Fibroblast of skin of scalp (primary cell): ENCODE measurements at places on chromosomes 7 and 10.

DNA sequence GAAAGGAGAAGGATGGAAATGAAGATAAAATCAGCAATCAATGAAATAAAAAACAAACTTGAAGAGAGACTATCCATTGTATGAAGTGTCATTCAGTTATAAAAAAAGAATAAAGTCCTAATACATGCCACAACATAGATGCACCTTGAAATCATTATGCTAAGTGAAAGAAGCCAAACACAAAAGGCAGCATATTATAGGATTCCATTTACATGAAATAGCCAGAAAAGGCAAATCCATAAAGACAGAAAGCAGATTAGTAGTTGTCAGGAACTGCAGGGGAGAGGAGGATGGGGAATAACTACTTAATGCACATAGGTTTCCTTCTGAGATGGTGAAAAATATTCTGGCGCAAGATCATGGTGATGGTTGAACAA lies 6.6 kb upstream of the PON1 start:
- DNase-seq: no peak

GRCh38 chr7:135151132-135151531 lies 3.3 kb downstream of the TMEM140 start:
- no peak for DNase-seq

DNA sequence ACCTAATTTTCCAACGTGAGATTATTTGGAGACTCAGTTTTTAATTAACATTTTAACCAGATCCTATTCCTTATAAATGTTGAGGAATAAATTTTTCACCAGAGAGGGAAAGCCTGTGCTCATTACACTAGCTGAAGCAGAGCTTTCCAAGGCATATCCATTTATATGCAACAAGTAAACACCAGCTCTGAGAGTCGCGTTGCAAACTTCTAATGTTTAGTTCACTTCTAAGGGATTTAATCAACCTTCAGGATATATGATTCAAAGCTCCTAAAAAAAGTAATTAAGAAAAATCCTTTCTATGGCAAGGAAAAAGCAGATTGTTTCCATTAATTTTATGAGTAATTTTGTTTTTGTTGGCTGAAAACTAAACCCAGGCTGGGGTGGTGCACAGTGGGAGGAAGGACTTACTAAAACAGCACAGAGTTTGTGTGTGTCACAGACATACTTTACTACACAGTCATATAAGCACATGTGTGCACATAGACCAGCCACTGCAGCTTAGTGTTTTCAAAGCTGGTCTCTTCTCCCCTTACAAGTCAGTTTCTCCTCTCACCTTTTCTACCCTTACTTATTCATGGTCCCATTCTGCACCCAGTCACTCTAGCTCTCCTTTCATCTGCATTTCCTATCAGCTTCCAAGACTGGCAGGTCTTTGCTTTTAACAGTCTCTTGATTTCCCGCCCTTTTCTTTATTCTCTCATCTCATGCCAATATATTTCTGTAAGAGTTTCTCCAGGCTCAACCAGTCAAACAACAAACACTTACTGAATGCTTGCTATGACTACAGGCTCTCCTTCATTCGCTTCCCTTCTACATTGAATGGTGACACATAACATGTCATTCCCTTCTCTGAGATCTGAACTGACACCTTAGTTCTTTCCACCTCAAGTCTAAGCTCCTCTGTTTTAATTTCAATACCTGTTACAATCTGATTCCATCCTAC lies 81.1 kb upstream of the FZD1 start:
- DNase-seq: peak; percentile 96

- DNase-seq: peak; percentile 1
These were observed 95.0 kb upstream of the SLC26A5 start for GRCh38 chr7:103541026-103541425.

DNA sequence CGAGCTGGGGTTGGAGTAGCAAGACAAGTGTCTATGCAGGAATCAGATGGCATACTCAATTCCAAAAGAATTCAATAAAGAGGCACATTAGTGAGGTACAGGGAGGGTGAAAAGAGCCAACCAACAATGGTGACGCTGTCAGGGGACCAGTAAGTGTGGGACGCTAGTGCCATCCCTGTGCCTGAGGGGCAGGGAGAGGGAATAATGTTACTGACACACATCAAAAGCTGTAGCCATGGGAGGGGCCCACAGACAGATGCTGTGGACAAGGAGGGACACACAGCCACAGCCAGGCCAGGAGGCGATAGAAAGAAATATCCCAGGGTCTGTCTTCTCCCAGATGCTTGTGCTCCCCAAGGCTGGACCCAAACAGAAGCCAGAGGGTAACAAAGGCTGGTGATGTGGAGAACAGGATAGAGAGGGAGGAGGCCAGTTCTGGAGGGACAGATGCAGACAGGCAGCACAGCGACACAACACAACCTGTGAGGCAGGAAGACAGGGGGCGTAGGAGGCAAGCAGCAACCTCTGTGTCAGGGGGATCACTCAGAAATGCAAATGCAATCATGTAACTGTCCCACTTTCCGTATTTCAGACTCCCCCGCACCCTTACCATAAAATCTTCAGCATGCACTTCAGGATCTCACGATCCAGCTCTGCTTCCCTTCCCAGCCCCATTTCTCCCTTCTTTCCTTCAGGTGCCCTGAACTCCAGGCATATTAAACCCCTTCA lies 240.5 kb upstream of the FZD8 start:
- no peak for DNase-seq

DNA sequence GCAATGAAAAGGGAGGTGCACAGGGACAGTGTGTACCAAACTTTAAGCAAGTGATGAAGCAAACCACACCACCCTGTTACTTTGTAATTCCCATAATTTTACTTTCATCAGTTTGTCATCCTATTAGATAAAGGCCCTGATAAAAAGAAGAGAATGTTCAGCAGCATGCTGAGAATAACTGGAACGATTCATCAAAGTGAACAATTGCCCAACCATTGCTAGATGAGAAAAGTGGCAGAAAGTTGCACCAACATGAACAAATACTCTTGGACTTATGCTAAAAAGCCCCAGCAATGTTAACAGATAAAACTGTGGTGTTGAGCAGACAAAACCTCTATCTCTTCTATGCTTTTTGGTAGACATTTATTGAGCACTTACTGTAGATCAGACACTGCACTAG lies 75.5 kb upstream of the PCGF5 start:
- no peak for DNase-seq

DNA sequence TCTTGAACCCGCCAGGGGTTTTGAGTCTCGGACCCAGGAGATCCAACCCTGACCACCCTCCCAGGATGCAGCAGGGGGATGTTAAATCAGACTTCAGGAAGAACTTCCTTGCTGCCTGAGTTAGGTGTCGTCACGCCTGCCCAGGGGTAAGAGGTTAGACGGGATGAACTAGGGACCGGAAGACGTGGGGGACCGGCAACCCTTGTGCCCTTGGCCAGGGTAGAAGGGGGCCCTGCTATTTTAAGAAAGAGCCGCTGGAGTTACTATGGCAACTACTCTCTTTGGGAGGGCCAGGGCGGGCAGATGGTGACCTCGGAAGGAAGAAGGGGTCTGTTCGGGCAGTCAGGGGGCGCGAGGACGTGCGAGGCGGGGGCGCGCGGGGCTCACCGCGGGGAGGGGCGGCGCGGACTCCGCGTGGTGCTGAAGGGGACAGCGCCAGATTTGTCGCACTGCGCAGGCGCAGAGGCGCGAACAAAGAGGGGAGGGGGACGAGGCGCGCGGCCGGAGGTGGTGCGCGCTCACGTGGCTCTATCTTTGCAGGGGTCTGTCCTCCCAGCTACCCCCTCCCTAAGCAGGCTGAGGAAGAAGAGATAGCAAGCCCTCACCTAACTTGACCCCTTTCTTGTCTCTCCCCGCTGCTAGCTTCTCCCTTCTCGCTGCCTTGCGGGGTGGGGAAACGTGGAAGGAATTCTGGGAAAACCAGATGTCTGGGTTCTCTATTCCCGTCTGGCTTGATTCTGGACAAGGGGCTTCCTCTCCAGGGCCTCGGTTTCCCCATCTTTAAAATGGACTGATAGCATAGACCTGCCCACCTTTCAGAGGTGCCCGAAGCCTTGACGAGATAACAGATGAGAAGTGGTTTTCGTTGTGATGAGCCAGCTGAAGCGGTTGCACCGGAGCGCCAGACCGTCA lies 940 bp upstream of the PSD start:
- no peak for DNase-seq

GRCh38 chr7:41207141-41207540 lies 495.7 kb downstream of the INHBA start:
- no peak for DNase-seq

DNA sequence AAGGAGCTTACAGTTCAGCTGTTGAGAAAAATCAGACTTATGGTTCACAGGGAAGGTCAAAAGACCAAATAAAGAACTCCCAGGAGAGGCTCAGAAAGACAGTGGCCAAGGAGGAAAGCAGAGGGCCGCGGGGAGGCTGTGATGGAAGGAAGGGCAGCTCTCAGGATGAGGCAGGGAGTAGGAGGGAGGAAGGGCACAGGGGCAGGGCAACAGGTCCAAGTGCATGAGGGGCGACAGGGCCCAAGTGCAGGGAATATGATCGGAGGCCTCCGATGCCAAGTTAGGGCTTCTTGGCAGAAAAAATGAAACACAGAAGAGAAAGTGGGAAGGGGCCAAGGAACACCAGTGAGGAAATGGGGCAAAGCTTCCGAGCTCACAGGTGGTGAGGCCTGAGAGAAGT lies 13.4 kb upstream of the PNLIPRP2 start:
- no peak for DNase-seq

- DNase-seq: peak; percentile 9
These were observed 414.6 kb upstream of the NPVF start for GRCh38 chr7:25642849-25643248.

- no peak for DNase-seq
These were observed 30.3 kb downstream of the CALML3 start for GRCh38 chr10:5555021-5555510.

DNA sequence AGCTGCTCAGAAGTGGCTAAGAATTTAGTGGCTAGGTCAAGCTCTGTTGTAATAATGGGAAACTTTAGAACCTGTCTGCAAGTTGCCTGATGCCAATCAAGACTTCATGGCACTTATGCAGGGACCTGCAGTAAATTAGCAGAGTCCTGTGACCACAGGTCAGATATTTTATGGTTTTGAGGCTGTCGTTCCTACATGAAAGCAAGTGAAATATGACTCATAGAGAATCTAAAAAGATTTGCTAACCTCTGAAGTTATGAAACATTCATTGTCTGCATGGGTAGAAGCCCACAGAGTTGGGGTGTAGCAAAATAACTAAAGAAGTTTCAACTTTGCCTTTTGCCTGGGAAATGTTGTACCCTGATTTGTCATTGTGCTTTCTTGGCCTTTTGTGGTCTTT lies 32.3 kb downstream of the SLC39A12 start:
- DNase-seq: peak; percentile 29

DNA sequence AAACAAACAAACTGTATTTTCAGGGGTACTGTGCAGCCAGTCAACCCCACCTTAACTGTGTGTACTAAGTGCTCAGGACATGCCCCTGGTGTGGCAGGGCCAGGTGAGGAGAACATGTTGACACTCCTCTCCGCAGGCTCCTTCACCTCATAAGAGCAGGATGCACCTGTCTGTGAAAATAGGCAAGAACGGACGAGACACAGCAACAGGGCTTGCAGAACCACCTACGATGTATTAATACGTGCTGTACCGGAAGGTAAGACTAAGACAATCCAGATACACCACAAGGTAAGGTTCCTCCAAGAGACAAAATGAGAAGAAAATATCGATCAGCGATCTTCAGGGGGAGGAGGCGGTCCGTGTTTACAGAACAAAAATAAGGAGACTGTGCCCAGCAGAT lies 65.8 kb upstream of the CAMK2B start:
- no peak for DNase-seq

GRCh38 chr7:4015996-4016395 lies 666.1 kb upstream of the FOXK1 start:
- DNase-seq: no peak

GRCh38 chr7:136845899-136846465 lies 22.5 kb upstream of the CHRM2 start:
- no peak for DNase-seq

GRCh38 chr10:3503299-3503698 lies 281.7 kb downstream of the KLF6 start:
- DNase-seq: no peak

DNA sequence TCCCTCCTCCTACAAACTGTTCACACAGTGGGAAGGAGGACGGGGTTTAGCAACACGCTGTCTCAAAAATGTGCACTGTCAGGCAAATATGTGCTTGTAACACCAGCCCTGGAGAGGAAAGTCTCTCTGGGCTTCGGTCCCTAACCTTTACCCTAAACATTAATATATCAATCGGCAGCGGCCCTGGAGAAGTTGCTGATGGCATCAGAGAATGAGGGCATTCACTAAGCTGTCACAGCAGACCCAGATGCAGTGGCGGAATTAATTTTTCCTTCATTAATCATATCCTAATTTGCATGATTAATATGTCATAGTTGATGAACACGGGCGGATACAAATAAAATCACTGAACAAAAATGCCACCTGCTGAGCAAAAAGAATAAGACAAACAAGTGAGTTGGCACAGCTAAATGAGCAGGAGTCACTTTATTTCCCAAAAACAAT lies 45.2 kb upstream of the INSIG1 start:
- peak; percentile 54 for DNase-seq

- DNase-seq: peak; percentile 83
These were observed 1090.1 kb downstream of the KCNMA1 start for GRCh38 chr10:76547352-76547972.

- DNase-seq: peak; percentile 82
These were observed 6.2 kb upstream of the AHCYL2 start for GRCh38 chr7:129218514-129219062.

DNA sequence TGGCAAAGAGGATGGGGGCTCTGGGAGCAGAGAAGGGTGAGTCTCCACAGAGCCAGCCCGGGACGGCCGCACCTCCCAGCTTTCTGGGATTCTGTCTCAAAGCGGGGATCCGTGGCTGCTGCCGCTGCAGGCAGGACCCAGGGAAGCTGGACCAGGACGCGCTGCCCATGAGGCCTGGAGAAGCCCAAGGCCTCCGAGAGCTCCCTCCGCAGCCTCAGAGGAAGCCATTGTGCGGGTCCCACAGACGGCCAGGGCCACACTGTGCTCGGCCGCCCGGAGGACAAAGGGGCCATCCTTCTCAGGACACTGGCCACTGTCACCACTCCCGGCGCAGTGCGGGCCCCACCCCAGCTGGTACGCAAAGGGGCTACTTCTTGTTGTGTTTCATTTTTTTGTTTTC lies 79.3 kb upstream of the PDGFA start:
- no peak for DNase-seq

GRCh38 chr10:88415533-88416130 lies 167.5 kb downstream of the RNLS start:
- DNase-seq: no peak

GRCh38 chr10:128258421-128258976 lies 132.3 kb upstream of the MKI67 start:
- DNase-seq: no peak
